ENCODE measurements at places on chromosomes 2 and 18.

GRCh38 chr2:64988420-64989125, 626 bp upstream of the SLC1A4 start:
- peak; percentile 15 for DNase-seq

GRCh38 chr2:174076040-174076439, 110.9 kb upstream of the SP3 start:
- DNase-seq, result no peak

- DNase-seq, result no peak
These were observed 450.1 kb upstream of the LRATD1 start for GRCh38 chr2:14182227-14182946.

- no peak for DNase-seq
These were observed 221.7 kb downstream of the CD226 start for GRCh38 chr18:69725855-69726508.

DNA sequence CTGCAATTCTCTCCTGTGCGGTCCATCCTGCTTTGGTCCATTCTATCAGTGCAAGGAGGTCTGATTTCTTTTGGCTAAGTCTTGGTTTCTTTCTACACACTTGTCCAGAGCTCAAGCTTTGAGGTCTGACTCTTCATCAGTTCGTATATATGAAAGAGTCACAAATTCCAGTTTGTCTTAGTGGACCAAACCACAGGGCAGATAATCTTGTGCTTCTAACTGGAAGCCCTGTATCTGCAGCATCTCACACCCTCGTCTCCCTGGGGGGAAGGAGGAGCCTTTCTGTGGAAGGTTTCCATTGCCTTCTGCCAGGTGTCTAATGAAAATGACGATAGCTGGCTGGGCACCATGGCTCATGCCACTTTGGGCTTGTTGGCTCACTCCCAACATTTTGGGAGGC, 148.5 kb downstream of the SPP2 start:
- no peak for DNase-seq

DNA sequence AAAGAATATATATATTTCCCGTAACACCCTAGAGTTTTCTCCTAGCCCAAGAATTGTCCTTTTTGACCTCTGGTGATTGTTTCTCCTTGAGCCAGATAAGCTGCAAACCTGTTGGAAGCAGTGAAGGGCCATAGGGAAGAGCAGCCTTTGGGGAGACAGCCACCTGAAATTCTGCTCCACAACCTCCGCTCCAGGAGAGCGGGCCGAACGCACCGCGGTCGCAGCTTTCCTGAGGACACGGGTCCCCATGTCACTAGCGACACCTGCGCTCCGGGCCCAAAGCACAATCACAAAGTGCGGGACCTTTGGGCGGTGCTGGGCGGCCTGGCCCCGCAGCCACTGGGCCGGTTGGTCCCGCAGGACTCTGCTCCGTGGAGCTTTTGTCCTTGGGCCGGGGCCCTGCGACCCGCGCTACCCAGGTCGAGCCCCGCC, 557 bp upstream of the DSG2 start:
- DNase-seq, result no peak

DNA sequence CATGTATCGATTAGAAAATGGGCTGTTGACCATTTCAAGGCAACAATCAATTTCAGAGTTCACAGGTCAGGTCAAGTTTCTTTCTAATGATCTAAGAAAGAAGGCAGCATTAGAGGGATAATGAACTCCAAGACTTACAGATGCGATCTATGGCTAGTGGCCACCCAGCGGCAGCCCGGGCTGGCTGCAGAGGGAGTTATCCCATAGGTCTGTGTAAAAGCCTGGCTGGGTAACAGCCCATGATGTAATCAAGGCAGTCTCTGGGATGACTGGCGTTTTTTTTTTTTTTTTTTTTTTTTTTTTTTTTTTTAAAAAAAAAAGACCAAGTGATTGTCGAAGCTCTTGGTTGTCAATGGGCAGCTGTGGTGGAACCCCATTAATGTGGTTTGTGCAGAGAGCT, 171.1 kb upstream of the SKOR2 start:
- no peak for DNase-seq

DNA sequence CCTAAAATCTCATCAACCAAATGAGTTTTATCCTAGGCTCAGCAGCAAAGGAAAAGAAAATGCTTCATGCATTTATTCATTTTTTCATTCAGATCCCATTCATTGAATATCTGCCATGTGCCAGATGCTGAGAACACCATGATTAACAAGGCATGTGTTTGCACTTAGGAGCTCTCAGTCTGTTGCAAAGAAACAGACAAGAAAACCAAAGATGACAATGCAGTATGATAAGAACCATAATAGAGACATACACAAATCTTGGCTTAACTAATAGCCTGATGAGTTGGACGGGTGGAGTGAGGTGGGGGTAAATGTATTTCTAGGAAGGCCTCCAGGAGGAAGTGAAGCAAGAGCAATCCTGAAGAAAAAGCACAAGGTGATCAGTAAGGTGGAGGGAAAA, 177.8 kb upstream of the SCN7A start:
- no peak for DNase-seq

DNA sequence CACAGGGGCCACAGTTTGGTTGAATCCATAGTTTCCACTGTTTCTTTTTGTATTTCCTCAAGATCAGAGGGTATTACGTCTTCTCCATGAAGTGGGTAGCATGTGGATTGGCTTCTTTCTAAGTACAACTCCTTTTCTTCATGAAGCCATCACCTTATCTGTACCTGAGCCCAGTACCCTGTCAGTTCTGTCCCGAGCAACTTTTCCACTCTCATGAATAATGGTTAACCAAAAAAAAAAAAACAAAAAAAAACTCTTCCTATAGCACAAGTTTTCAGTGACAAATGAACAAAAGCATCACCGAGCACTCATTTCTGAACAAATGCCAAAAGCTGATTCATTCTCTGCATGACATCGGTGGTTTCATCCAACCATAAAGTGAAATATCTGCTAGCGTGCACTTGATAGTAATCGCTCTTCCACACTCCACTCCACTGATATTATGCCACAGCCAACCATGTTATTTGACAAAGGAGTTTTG, 53.0 kb upstream of the CCDC150 start:
- no peak for DNase-seq

- DNase-seq, result no peak
These were observed 31.4 kb downstream of the FOSL2 start for GRCh38 chr2:28423856-28424605.

DNA sequence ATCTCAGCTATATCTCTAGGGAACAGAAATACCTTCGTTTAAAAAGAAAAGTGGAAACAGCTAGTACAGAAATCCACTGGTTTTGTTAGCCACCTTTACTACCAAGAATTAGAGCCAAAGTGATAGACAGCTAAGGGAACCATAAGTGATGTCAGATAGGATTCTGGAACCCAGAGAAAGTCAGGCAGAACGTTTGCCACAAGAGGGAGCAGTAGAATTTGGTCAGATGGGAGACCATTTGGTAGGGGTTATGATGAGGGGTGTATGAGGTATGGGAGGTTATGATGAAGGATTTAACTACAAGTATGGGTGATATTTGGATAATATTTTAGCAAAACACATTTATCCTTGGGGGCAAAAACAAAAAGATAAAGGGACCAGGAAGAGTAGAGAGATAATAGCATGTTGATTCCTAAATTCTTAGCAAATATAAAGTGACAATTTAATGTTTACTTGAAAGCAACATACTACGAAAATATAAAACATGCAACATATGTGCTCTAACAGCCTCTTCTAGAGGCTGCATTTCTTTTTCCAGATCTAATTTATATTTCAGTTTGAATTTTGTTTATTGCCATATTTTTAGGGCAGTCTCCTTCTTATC, 3.3 kb downstream of the SLC8A1 start:
- peak; percentile 71 for DNase-seq

DNA sequence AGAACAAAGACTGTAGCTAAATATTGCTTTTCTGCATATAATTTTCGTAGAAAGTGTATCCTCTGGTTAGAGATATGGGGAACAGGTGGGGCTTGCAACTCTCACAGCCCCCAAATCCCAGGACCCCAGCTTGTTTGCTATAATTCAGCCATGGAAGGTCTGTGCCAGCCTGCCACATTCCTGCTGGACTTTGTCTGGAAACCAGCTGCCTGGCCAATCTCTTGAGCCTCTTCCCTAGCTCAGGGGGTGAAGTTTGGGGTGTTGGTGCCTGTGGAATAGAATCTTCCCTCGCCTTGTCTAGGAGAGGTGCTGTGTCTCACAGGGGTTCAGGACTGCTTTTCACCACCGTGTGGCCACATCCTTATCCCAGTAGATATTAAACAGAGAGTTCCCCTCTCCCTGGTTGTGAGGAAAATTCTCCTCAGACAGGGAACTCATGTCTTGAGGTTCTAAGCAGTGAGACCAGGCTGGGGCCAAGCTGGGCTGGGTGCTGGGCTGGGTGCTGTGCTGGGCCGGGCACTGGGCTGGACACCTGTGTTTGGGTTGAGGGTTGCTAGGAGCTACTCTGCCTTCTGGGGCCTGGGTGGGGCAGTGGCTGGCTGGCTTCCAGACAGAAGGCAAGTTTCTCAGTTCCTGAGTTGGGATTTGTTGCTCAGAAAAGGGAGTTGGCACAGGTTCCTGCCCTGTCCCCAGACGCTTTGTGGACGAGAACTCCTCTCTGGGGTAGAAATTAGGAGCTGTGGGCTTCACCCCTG, 12.3 kb downstream of the TOGARAM2 start:
- no peak for DNase-seq

- no peak for DNase-seq
These were observed 241.2 kb upstream of the TANK start for GRCh38 chr2:160918906-160919503.

GRCh38 chr2:210792000-210792399, 235.6 kb downstream of the CPS1 start:
- DNase-seq, result no peak

- DNase-seq, result no peak
These were observed 103.1 kb downstream of the PPP1R1C start for GRCh38 chr2:182088681-182089320.

- no peak for DNase-seq
These were observed 56.9 kb downstream of the MFSD6 start for GRCh38 chr2:190465060-190465459.

DNA sequence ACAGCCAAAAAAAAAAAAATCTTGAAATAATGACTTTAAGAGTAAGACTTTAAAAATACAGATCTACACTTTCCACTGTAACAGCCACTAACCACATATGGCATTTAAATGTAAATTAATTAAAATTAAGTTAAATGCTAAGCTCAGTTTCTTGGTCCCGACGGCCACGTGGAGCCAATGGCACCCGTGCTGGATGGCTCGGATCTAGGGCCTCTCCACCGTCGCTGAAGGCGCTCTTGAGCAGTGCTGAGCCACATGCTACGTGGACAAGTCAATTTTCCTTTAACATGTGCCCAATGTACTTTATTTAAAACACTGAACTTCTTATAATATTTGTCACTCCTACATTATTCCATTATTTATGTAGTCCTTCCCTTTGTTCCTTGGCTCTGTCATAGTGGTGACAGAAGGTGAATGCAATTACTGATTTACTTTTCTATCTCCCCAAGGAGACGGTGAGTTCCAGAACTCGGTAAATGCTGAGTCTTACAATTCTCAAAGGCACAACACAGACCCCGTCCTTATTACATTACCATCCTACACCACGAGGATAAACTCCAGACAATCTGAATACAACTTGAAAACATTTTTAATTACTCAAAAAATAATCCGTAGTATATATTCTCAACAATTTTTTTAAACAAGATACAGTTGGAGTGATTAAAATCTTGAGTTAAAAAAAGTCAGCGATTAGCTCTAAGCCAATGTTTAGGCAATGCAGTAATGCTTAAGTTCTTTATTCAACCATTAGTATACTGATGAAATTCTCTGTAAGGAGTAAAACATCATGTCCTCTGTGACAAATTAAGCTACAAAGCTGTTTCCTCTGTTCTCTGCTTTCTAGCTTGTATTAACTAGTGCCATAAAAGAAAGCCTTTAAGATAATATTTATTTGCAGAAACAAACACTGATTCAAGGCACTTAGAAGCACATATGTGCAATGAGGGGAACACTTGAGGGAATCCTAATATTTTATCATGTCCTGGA, 95.1 kb downstream of the AFF3 start:
- DNase-seq, result no peak

DNA sequence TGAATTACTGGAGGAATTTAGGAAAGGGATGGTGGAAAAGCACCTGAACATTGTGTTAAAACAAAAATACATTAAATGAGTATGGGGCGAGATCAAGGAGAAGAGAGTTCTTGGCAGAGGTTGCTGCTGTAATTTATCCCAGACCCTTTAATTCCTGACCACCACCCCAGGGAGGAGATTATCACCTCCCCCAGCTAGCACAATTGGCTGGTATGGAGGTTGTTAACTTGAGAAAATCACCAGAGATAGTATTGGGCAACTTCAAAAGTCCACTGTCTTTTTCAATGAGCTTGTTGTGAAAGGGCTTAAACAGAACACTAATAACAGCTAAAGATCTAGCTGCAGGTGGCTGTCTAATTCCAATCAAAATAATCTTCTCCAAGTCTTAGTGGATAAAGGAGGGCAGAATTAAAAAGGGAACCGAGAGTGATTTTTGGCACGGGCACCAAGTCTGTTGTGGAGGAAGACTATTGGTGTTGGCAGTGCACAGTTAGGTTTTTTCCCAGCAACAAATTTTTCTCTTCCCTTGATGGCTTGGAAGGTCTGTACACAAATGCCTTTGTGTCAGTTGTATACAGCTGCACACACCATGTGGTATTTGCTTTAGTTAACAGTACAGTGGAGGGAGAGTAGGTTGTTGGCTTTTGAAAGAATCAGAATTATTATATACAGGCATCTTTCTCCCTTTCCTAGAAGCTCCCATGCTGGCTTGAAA, 289.5 kb downstream of the SLC4A3 start:
- DNase-seq, result no peak

DNA sequence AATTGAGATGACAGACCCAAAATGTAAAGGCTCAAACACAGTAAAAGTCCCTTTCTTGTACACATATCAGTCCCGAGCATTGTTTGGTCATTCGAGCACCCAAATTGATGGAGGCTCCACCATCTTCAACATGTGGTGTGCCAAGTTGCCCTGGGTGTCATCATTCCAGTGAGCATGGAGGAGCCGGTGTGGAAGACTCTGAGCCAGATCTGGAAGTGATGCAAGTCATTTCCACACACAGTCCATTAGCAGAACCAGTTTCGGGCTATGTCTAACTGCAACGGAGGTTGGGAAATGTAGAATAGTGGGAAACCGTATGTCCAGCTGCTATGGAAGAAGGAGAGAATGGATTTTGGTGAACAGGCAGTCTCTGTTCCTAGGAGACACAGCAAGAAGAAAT, 40.9 kb upstream of the BZW1 start:
- DNase-seq, result no peak

- DNase-seq, result no peak
These were observed 76.6 kb downstream of the GALNT1 start for GRCh38 chr18:35658112-35658511.

- no peak for DNase-seq
These were observed 7.7 kb upstream of the ARID5A start for GRCh38 chr2:96528700-96529375.

DNA sequence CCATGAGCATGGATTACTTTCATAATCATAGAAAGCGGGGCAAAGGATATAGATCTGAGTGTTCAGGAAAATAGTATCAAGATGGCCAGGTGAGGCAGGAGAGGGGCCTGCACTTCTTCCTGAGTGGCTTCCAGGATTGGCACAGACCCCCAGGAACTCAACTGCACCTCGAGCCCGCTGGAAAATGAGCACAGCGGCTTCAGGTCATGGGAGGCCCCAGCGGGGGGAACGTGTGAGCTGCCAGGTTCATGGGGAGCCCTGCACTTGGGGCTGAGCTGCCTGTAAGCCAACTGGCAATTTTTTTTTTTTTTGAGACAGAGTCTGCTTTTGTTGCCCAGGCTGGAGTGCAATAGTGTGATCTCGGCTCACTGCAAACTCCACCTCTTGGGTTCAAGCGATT, 81.5 kb upstream of the ODC1 start:
- no peak for DNase-seq

GRCh38 chr2:240387669-240388358, 47.6 kb upstream of the GPC1 start:
- DNase-seq, result peak; percentile 57

GRCh38 chr2:55163941-55164390, 68.1 kb downstream of the CLHC1 start:
- DNase-seq, result no peak

Data from SW 1271 (cell line).